Myometrial cell (primary cell): ENCODE measurements at places on chromosomes 5 and 9. TPM values are rescaled to one million over a fixed set of nuclear protein-coding genes. Genes with fewer than 3 reads are reported as not detected.

The LPAR1 gene
- 103 and 121 TPM in 2 replicates for total RNA-seq

The RASEF gene
- total RNA-seq = not detected in 2 replicates

The GDA gene
- 0.18 TPM in 1 of 2 replicates, not detected in the other for total RNA-seq

The PAXX gene
- total RNA-seq = 38.8 and 45.3 TPM in 2 replicates
